ENCODE measurements at places on chromosomes 2 and 18.

DNA sequence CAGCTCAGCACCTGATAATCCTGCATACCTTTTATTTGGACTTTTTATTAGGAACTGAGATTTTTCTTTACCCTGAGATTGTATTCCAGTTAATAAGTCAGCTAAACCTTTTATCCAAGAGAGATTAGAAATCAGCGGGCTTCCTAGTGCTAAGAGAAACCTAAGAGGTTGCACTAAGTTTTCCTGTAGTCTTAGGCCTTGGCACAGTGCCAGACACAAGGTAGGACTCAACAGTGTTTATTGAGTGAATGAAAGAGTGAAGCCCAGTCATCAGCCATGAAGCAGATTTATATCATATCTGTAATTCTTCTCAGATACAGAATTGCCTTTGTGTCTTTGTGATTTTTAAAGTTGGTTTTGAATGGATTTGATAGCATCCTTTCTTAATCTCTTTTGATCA is 13.6 kb downstream of the OTX1 start:
- no peak for DNase-seq

DNA sequence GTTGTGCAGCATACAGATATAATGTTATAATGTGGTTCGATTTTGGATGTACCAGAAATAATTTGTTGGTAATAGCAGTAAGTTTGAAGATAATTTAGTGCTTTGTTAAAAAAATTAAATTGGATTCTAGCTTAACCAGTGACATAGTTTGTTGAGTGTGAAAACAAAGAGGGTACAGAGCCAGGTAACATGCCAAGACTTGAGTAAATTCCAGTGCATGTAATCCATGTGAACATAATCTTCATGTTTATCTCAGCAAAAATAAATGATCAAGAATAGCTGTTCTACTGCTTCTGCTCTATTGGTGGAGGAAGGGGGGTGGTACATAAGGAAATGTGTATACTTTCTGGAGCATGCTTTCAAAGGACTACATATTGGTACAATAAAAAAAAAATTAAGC is 165.8 kb downstream of the DNAH7 start:
- no peak for DNase-seq

DNA sequence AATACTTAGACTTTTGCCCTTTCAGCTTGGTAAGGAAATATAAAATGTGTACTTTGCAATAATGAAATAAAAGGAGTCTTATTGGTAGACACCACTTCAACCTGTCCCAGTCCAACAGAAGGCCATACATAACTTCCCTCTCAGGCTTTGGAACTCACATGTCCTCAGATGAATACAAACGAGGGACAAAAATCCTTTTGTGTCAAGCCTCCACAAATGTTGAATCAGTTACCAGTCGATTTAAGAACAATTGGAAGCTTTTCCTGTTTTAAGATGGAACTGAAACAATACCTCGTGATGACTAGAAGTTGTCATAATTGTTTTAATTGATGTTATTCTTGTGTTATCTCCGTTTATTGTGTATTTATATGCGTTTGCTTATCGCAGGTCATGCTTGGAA is 385.1 kb upstream of the POU3F3 start:
- DNase-seq, result no peak

DNA sequence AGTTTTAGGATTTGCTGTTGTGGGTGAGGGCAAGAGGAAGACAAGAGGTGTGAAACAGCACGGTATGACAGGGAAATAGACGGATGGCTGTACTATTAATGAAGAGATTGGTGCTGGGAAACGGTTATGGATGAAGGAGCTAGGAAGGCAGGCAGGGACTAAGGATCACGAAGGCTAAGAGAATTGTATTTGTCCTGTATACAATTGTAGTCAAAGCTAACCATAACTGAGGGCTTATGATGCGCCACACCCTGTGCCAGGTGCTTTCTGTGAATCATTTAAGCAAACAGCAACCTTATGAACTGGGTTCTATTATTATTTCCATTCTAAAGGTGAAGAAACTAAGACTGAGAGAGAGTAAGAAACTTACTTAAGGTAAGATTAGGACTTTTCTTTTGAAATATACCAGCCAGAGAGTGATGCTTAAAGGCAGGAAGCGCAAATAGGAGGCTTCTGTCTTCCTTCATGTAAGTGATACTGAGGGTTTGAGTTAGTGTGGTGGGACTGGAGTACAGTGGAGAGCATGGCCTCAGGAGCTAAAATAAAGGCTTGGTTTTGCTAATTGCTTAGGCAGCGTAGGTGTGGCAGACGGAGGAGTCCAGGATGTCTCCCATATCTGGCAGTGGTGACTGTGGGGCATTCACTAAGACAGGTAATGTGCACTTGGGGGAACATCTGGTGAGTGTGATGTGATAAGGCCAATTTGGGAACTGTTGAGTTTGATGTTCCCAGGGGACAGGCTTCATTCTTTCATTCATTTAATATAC is 85.8 kb downstream of the PLEKHM3 start:
- DNase-seq, result no peak

GRCh38 chr2:98580656-98581284 is 27.5 kb downstream of the COA5 start:
- no peak for DNase-seq

DNA sequence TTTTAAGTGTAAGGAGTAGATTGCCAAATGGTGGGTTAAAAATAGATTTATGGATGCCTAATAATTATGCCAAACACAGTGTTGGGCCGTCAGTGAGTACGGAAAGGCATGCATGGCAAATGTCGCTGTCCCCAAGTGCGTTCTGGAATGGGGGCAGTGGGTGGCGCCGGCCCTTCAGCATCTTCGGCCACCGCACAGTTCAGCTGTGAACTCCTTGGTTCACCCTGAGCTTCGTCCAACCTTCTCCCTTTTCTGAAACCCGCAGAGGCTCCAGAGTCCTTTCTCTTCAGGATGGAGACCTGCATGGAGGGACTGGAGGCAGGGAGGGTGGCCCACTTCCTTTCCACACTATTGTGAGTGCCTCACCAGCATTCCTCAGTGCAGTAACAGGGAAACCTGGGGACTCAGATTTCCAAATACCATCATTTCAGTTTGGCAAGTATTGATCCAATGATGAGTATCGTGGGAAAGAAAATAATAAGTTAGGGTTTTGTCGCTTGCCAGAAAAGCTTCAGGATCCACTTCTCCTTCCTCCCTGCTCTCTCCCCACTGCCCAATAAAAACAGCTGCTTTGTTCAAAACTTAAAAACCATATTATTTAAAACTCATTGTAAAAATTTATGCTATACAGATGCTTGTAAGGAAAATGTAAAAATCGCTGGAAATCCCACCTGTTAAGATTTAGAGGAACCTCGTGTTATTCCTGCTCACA is 74.6 kb upstream of the TXNDC2 start:
- DNase-seq, result no peak

All from T-helper 22 cell (primary cell).